ENCODE measurements at places on chromosomes 5 and 9.

DNA sequence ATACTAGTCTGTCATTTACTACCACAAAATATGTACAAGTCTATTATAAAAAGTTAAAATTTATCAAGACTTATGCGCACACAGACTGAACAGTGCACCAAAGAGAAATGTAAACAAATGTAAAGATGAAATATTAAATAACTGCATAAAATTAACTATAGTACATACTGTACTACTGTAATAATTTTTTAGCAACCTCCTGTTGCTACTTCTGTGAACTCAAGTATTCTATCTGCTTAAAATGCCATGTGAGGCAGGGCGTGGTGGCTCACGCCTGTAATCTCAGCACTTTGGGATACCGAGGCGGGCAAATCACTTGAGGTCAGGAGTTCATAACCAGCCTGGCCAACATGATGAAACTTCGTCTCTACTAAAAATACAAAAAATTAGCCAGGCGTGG lies 13.8 kb upstream of the ISOC1 start:
- no peak for DNase-seq

GRCh38 chr5:88502179-88503040 lies 233.8 kb upstream of the TMEM161B start:
- no peak for DNase-seq

GRCh38 chr9:114898741-114899140 lies 31.6 kb downstream of the TNFSF8 start:
- DNase-seq = peak; percentile 13

DNA sequence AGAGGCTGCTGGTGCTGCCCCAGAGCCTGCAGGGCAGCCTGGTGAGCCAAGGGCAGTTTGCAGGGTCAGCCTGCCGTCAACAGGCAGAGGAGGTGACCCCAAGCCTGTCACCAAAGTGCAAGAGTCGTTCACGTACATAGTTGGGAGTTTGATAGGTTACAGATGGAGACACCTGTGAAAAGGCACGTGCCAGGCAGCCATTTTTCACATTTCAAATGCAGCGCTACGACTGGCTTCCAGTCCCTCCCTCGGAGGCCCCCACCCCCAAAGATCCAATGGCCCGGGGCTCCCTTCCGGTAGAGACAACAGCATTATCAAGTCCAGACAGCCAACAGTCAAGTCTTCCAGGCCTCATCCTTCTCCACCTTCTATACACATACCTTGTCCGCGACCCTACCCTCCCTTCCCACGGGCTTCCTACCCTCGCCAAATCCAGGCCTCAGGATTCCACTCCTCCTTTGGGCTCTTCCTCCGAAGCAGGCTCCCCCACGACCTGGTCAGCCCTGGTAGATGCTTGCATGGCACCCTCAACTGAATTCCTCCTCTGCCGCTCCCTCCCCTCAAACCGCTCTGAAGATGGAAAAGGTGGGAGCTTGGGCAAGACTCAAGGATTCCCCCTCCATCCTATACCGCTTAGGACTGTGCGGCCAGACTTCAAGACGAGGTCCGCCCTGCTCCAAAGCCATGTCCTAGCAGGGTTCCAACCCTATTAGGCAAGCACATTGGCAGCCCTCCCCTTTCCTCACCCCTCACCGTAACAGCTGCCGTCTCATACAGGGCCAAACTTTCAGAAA lies 13.2 kb downstream of the HNRNPH1 start:
- no peak for DNase-seq

GRCh38 chr5:113719549-113719948 lies 206.1 kb downstream of the YTHDC2 start:
- no peak for DNase-seq

DNA sequence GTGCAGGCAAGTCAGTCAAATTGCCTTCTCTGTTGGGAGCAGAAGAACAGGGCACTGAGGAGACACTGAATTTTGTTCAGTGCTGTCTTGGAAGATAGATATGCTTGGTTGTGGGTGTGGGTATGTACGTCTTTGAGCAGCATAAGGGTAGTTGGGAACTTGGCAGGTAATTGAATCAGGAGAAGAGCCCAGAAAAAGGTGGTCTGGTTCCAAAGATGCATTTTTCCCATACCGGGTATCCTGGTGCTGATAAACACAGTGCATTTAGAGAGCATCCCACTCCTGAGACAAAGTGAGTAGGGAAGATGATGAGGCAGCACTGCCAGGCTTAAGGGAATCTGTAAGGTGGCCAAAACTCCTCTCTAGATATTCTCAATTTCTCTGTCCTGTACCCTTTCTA lies 40.6 kb downstream of the TEK start:
- DNase-seq = no peak

DNA sequence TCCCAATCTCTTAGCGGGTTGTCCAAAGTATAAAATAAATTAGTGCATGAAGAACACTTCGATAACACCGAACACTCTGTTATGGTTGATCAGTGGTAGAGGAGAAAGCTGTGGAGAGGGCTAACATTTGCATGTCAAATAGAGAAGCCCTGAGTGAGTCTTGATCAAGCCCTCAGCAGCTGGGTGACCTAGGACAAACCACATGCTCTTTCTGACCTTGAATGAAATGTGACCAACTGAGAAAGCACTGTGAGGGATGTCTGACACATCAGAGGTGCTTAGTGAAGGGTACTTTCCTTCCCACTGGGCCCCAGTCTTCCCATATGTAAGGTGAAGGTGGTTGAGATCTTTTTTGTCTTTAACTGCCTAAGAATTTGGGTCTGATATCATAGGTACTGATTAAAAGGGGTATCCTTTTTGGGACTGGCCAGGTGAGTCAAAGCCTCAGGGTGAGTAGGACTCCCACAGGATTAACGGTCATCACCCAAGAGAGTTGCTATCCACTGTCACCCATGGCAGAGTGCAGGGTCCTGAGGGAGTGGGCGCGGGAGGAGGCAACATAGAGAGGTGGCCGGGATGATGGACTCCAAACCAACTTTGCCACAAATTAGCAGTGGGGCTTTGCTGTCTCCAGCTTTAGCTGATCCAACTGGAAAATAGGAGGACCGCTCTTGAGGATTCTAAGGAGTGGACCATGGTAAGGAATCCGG lies 53.5 kb downstream of the KIF4B start:
- no peak for DNase-seq

DNA sequence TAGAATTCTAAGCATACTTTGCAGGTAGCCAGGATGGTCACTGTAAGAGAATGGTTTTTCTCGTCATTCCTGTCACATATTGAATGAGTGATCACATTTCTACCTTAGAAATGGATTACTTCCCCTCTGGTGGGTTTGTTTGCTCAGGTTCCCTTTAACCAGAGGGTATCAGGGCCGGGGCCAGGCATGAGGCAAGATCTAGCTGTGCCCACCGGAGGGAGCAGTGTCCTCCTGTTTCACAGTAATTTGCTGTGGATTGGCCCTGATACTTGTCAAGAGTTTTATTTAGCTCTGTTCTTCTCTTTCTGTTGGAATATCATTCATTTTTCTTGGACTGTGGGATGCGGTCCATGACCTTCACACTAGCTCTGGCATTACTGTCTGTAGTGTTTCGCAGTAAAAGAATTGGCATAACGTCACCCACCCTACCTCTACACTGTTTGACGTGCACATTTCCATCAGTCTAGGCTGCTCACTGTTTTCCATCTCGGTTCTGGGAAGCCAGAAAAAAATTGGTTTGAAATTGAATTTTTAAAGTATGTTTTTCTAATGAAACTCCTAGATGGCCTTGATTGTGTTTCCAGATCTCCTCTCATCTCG lies 42.4 kb upstream of the ZBED3 start:
- no peak for DNase-seq

- no peak for DNase-seq
Measured at GRCh38 chr5:135394095-135394494, 4.9 kb downstream of the MACROH2A1 start.

- no peak for DNase-seq
Measured at GRCh38 chr5:147642666-147643065, 132.8 kb upstream of the DPYSL3 start.

GRCh38 chr9:5264219-5264595 lies 33.0 kb downstream of the INSL4 start:
- no peak for DNase-seq

DNA sequence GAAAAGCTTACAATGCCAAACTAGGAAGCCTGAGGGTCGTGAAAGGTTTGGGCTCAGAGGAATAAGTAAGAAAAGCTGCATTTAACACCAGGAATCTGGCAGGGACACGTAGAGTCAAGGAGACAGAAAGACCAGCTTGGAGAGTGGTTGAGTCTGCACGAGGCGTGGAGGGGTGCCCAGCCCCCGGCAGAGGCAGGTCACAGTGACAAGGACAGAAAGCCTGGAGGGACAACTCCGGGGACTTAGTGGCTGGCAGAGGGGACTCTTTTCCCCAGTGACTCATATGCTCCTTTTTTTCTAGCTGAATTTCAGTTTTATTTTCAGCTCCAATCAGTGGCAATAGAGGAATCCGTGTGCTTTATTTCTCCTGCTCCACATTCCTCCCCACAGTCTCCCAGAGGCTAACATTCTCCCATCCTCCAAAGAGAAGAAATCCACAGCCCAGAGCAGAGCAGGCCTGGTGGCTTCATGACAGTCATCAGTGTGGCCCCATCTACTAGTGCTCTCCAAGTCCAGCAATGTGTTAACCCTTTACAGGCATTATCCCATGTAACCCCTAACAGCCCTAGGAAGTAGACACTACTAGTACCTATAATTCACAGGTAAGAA lies 80.7 kb downstream of the KCNIP1 start:
- DNase-seq = no peak

GRCh38 chr9:93653760-93654159 lies 77.4 kb downstream of the PHF2 start:
- DNase-seq = no peak

GRCh38 chr5:81980160-81980559 lies 8.3 kb downstream of the ATG10 start:
- no peak for DNase-seq

DNA sequence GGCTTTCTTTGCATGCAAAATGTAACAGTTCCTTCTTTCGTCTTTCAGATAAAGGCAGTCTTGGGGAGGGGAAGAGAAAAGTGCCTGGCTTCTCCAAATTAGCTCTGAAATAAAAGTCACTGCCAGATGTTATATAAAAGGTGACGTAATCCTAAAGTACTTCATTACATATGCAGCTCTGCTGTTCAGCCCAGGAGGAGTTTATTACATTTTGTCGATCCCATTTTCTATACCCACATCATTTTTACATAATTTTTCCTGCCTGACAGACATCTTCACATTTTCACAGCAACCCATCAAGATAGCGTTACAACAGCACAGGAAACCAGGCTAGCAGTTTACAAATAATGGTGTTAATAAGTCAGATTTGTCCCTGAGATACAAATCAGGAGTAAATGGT lies 86.7 kb upstream of the SLC30A5 start:
- DNase-seq = no peak

DNA sequence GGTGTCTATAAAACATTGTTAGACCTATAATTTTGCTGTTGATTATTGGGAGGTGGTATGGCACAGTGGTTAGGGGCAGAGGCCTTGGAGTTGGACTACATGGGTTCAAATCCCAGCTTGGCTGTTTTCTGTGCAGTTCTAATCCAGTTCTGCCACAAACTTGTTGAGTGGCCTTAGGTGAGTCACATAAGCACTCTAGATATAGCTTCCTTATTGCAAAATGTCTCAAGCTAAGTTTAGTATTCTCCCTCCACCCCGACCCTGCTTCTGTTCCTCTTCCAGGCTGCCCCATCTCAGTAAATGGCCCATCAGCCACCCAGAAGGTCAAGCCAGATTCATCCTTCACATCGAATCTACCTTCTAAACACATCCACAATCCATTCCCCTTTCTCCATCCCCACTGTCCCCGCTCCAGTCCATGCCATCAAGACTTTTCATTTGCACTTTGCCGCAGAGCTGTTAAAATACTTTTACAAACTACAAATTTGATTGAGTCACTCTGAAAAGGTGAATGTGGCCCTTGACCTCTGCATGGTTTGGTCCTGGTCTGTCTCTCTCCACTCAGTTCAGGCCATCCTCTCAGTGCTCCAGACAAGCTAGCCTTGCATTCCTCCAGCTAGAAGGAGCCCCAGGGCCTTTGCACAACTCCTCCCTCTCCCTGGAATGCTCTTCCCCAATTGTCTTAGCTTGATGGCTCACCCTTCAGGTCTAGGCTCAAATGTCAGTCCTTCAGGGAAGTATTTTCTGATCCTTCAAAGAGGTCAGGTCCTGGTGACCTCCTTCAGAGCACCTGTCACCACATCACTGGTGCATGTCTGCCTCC lies 10.0 kb upstream of the HDHD3 start:
- DNase-seq = no peak

- DNase-seq = no peak
Measured at GRCh38 chr9:92617195-92617813, 52.6 kb downstream of the IPPK start.

DNA sequence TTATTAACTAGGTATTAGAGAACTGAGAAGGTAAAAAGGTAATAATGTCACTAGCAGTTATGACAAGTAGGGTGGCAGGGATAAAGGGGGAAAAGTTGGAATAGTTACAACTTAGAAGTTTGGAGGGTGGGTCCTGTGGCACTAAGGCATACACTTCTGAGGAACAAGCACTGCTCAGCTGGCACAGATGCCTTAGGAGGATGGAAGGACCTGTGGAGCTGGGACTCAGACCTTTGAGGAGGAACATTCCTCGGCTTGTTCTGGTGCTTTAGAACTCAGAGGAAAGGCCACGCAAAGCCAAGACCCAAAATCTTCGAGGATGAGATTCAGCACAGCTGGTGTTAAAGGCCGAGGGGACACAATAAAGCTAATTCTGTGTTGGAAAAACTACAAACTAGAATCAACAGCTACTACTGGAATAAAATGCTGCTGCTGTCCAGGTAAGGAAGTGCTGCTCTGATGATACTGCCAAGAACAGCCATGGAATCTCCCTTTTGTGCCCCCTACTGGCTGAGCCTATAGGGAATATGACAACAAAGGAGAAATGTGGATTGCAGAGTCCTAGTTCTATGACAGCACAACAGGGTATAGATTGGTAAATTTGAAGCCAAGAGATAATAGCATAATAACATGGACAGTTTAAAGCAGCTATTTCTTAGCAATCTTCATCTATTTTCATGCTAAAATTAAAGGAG lies 126.7 kb downstream of the SLC25A46 start:
- no peak for DNase-seq

DNA sequence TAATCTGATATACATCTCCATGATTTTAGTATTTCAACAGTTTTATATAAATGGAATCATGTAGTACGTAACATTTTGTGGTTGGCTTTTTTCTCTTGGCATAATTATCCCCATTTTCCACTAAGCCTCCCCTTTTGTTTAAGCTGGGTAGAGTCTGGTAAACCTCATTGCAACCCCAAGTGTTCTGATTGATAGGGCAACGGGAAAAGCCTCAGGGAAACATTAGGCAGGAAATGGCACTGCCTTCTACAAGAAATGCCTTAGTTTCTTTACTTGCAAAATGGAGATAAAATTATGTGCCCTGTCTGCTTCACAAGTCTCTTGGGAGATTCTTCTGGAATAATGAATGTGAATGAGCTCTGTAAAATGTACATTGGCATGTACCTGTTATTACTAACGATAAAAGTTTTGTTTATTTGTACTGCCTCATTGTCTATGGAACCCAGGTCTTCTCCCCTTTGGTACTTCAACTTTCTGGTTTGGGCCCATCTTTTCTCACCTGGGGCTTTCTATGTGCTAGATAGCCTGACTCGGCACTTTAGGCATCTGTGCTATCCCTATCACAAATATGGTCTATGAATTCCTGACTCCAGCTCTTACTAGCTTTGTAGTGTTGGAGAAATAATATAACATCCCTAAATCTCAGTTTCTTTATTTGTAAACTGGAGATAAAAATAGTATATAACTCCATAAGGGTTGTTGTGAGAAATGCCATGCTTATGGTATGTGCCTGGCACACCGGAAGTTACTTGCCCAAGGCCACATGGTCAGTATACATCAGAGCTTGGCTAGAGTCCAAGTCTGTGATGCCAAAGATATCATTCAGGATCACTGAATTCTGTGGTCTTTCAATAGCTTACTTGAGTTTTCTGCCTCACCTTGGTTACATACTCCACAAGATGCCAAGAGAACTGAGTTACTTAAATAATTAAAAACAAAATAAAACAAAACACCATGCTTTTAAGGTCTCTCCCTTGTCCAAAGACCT lies 48.2 kb upstream of the ZNF169 start:
- no peak for DNase-seq

Data from esophagus squamous epithelium (tissue), 5 donors.